ENCODE measurements at places on chromosomes 1 and 21.
A peak's percentile ranks its signal among the peaks of the same experiment; 100 is the strongest.

DNA sequence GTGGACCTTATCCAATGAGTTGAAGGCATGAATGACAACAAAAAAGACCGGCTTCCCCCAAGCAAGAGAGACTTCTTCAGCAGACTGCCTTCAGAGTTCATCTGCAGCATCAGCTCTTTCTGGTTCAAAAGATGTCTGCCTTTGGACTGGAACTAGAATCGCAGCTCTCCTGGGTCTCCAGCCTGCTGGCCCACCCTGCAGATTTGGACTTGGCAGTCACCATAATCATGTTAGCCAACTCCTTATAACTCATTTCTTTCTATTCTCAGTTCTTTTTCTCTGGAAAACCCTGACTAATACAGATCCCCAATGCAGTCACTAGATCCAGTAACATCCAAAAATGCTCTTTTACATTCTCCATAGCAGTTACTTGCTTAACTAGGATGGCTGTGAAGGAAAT, 89.2 kb upstream of the MARK1 start:
- no peak for DNase-seq

DNA sequence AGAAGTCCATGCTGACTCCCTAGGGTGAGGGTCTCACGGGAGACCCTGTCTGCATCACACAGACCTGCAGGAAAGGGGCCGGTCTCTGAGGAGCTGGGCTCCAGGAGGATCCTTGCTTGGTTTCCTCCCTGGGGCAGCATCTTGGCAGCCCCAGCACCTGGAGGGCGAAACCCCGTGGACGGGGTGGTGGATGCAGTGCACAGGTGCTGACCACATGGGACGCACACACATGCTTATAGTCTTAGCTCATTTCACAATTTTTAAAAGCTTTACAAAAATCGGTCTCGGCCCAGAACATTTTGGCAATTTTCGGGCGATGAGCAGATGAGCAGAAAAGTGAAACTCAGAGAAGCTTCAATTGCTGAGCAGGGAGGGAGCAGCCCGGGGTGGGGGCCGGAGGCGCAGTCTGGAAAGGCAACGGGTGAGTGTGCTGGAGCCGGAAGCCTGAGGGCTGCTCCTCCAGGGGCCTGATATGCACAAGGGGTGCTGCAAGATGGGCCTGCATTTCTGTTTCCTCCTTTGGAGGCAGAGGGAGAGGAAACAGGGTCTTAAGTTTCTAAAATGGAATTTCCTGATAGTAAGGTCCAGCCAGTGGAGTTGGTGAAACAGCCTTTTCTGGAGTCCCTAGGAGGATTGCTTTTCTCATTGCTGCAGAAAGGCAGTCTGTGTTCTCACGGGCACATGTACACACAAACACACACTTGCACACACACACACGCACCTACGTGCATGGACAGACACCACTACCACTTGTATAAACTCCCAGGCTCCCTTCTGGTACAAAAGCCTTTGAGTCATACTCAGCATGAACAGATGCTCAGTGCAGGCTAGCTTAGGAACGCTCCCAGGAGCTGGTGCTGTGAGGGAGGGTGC, 60.6 kb downstream of the SCCPDH start:
- DNase-seq = no peak

- no peak for DNase-seq
Measured at GRCh38 chr1:54588377-54588776, 34.9 kb downstream of the FAM151A start.

- DNase-seq = no peak
Measured at GRCh38 chr1:93715529-93716126, 34.0 kb upstream of the BCAR3 start.

- DNase-seq = peak; percentile 68
Measured at GRCh38 chr1:3453203-3453761, 1.2 kb upstream of the ARHGEF16 start.

GRCh38 chr1:39907528-39908453, 6.1 kb upstream of the MYCL start:
- DNase-seq = peak; percentile 44

DNA sequence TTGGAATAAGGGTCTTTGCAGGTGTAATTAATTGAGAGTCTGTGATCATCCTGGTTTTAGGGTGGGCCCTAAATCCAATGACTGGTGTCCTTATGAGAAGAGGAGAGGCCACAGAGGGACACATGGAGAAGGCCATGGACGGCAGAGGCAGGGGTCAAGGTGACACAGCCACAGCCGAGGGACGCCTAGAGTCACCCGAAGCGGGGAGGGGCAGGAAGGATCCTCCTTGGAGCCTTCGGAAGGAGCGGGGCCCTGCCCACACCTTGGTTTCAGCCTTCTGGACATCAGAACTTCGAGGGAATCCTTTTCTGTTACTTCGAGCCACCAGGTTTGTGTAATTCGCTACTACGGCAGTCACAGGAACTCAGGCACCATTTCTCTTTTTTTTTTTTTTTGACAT, 31.1 kb downstream of the RRP1 start:
- no peak for DNase-seq

DNA sequence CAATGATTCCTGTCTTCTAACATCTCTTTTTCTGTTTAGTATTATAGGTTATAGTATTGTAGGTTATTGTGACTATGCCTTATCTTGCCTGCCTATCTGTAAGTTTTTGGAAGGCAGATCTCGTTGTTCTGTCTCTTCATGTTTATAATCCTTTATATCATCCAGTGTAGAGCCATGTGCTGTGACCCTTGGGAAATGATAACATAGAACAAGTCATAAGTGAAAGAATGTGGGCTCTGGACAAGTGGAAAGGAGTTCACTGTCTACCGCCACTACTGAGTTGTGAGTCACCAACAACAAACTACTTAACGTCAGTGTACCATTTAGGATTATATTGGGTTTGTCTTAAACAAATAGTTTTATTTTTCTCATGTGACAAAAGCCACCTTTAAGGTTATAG, 139.3 kb downstream of the LYPLAL1 start:
- no peak for DNase-seq

- no peak for DNase-seq
Measured at GRCh38 chr1:84163123-84163931, 19.3 kb downstream of the PRKACB start.

GRCh38 chr1:109404838-109405237, 7.1 kb upstream of the SORT1 start:
- DNase-seq = peak; percentile 32

GRCh38 chr1:78005755-78006154, 1.0 kb downstream of the DNAJB4 start:
- DNase-seq = peak; percentile 34

GRCh38 chr1:18479454-18479853, 1.3 kb upstream of the KLHDC7A start:
- DNase-seq = no peak

DNA sequence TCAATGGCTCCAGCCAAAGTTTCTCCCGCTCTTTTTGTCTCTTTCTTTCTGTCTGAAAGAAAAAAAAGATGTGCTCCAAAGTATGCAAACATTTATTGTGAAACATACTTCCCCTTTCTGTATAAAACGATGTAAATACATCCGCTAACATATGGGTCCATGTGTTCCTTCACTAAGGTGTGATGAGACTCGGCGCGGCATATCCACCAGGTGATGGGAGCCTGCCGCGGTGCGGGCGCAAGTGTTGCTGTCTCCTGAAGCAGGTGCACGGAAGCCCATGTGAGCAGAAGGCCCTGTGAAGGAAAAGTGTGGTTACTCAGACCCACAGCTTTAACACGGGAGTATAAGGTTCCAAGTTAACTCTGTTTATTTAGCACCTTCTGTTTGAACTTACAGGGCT, 466.6 kb upstream of the C1orf87 start:
- no peak for DNase-seq

DNA sequence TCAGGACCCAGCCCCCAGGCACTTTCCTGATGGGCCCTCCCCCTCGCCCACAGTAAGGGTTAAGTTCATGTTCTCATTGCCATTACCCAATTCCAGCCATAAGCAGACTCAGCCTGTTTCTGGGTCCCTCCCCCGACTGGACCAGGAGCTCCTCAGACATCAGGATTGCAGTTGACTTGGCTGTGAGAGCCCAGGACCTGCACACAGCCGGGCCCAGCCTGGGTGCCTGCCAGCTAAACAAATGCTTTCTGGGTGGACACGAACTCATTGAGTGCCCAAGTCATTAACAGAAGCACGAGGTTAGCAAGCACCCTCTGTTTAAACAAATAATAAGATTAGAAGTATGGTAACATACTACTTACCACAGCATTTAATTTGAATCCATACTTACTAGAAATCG, 147.9 kb upstream of the POU3F1 start:
- no peak for DNase-seq

DNA sequence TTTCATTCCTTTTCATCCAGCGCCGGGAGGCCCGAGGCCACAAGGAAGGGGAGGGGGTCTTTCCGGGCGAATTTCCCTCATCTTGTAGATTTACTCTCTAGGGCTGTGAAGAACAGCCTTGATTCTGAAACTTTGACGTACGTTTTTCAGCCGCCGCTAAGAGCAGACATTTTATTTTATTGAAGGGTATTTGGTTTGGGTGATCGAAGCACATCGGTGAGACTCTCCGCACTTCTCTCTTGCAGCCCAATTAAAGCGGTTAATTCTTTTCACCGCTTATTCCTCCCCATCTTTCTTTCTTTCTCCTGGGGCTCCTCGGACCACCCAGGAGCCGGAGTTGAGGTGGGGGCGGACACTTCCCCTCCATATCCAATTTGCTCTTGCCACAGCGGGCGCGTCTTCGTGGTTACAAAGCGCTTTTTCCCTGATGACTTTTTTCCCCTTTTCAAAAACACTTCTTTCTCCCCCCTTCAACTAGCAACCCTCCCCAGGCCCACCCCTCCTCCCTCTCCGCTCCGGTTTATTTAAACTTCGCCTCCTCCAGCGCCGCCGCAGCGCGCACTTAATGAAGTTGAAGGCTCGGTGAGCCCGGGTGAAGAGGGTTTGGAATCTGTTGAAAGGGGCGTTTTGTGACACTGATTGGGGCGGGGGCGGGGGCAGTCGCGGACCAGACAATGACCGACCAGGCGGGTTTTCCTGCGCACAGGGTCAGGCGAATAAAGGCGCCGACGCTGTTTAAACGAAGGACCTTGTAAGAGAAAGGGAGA, 5.9 kb downstream of the FOXD2 start:
- no peak for DNase-seq

GRCh38 chr1:159187033-159187432, 15.6 kb downstream of the CADM3 start:
- DNase-seq = no peak

- no peak for DNase-seq
Measured at GRCh38 chr1:192703283-192704206, 67.6 kb downstream of the RGS13 start.

- no peak for DNase-seq
Measured at GRCh38 chr1:36968730-36969129, 65.6 kb downstream of the GRIK3 start.

DNA sequence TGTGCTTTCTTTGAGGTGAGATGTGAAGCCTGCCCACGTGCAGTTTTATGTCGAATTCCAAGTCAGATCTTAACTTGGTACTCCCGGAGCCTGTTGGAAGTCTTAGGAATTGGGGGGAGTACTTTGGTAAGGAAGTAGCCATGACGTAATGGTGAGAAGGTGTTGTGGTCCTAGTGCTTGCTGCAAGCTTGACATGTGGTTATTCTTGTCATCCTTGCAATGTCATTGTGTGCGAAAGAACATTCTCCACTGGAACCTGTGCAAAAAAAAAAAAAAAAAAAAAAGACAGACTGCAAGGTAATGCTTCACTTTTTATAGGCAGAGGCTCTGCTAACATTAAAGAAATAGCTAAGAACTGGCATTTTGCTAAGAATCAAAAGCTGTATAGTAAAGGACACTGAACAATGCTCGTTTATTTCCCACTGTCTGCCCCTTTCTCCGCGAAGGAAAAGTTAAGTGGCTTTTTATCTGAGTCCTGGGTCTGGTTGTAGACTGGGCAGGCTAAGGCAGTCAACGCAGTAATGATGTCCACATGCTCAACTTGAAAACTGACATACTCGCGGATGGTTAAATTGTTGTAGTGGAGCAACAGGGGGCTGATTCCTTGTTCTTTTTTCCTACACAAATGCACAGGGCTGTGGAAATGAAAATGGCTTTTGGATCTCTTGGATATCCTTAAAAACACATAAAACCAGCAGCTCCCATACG, 2.1 kb downstream of the KAZN start:
- DNase-seq = no peak

GRCh38 chr1:172141341-172141881, 279.1 kb upstream of the C1orf105 start:
- no peak for DNase-seq

- DNase-seq = no peak
Measured at GRCh38 chr1:7317888-7318287, 453.2 kb upstream of the VAMP3 start.

DNA sequence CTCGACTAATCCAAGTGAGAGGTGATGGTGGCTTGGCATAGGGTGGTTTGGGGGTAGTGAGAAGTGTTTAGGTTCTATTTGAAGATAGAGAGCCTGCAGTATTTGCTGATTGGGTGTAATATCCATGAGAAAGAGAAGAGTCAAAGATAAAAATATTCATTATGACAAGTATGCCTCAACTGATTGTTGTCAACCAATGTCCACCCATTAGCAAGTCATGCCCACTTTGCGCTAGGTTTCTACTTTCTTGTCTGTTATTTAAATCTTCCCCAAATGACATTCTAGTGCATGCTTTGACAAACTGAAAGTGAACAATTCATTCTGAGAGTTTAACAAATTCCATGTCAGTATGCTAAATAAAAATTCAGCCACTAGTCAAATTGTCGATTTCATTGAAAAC, 3.8 kb upstream of the XCL1 start:
- no peak for DNase-seq

DNA sequence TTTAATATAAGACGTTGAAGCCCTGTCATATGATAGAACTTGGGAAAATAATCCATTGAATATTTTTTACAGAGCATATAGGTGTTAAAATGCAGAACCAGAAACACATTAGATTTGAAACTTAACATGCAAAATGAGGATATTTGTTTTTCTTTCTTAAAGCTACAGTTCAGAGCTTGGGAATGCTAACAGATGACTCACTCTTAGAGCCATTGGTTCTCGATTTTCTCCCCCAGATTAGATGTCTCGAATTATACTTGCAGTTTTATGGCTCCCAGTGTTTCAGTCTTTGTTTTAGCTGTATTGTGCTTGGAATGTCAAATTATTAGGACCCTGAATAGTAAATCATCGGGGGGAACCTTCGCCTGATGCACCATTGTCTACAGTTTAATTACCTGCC, 575.7 kb upstream of the ZP4 start:
- DNase-seq = no peak

All from CD4-positive, alpha-beta T cell treated with Interleukin-4 for 1 hour (primary cell).